ENCODE measurements at places on chromosomes 11 and 22. TPM values are rescaled to one million over a fixed set of nuclear protein-coding genes. Genes with fewer than 3 reads are reported as not detected.
A peak's percentile ranks its signal among the peaks of the same experiment; 100 is the strongest.

DNA sequence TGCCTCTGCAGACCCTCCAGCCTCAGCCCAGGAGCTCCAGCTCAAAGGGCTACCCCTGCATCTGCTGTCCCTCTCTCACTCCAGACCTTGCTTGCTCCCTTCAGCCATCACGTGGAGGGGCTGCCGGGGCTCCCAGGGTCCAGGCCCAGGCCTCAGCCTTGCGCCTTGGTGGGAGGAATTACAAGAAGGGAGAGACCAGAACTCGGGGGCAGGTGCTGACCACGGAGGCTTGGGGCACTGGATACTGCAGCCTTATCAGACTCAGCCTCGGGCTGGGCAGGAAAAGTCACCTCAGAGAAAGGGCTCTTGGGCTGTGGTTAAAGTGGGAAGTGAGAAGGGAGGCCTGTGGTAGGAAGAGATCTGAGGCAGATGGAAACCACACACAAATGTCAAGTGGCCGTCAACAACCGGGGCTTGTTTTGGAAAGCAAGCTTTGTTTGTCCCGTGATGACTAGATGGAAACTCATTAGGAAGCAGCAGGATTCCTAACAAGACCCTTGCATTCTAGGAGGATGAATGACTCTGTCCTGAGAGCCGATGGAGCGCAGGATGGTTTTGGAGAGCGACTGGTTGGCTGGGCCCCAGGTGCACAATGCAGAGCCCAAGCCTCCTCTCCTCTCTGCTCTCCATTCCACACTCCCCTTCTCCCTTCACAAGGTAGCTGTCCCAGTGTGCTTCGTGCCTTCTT, 1321.7 kb downstream of the TBC1D22A start:
- DNase-seq, result no peak

- peak; percentile 98 for DNase-seq
Measured at GRCh38 chr22:38793721-38794466, at the start of gene DNAL4. TSS of gene DNAL4 (minus strand) at chr22:38794143. CDS start at chr22:38782731, 11,412 bp downstream.

DNA sequence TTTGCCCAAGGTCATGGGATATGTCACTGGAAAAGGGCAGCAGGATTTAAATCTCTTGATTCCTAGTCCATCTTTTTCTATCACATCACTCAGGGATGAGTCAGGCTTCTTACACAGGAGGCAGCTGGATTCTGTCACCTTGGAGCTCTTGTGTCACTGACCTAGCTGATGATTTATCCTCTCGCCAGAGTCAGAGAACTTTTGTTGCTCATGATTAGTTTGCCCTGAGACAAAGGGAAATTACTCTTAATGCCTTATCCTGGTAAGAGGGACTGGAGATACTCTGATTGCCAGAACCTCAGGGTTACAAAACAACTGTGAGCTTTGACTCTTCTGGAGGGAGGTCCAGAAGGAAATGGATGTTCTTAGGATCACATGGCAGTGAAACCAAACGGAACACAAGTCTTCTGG, 10.1 kb downstream of the COA4 start:
- peak; percentile 83 for DNase-seq

DNA sequence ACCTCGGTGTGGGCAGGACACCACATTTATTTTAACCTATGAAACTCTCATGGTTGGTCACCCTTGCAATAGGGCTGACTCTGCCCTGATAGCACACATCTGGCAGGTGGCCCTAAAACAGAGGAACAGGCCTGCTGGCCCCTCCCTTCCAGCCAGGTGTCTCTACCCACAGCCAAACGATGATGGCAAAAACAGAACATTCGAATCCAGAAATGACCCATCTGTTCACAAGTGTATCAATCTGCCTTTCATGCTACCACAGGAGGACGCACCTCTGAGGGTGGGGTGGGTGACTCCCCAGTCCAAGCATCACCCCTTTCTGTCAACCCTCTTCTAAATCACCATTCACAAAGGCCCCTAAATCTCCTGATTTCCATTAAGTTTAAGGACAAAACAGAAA, 118.1 kb downstream of the ETS1 start:
- no peak for DNase-seq

DNA sequence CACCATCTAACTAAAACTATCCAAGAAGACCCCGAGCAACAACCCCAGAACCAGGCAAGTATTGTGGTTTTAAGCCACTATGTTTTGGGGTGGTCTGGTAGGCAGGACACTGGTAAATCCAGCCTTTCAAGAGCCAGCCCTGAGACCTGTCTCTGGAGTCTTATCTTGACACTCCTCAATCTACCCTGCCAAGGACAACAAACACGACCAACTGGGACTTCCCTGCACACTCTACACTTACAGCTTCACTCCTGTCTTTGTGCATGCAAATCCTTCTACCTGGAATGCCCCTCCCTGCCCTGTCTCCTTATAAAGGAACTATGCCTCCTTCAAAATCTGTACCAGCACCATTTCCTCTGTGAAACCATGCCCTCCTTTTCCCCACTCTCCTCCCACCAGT, 107.3 kb downstream of the RPL27A start:
- no peak for DNase-seq

DNA sequence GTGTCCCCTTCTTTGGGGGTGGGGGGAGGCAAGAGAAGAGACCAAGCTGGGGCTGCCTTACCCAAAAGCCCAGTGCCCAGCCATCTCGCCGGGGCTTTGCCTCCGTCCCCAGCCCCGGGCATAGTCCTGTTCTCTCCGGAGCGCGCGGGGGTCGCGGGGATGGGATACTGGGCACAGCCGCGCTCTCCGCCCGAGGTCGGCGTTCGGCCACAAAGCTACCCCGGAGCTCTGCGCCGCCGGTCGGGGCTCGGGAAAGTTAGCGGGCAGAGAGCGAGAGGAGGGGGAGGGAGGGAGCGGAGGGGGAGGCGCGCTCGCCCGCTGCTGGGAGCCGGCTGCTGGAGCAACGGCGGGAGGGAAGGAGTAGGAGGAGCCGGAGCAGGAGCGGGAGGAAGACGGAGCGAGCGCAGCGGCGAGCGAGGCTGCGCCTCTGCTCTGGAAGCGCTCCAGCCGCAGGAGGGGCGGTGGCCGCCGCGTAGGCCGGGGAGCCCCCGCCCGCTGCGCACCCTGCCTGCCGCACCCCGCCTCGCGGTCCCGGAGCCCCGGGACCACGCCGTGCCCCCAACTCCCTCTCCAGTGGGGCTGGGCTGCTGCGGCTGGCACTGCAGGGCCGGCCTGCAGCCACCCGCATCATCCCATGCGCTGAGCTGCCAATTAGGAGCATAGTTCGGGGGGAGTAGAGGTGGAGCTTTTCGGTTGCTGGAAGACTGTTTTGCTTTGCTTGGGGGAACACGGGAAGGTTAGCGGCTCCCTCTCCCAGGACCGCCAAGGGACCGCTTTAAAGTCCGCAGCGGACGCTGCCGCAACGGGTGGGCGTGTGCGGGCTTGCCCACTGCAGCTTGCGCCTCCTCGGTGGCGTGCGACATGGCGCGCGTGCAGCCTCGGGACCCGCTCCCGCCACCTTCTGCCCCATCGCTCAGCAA, at the start of gene SCN4B:
TSS of gene SCN4B (minus strand) at position 272 of the 920 bp plus-strand sequence. CDS start at position 122, 150 bp downstream.
- DNase-seq, result peak; percentile 53

GRCh38 chr22:36936362-36937116, 23.1 kb downstream of the CSF2RB start:
- DNase-seq, result no peak

DNA sequence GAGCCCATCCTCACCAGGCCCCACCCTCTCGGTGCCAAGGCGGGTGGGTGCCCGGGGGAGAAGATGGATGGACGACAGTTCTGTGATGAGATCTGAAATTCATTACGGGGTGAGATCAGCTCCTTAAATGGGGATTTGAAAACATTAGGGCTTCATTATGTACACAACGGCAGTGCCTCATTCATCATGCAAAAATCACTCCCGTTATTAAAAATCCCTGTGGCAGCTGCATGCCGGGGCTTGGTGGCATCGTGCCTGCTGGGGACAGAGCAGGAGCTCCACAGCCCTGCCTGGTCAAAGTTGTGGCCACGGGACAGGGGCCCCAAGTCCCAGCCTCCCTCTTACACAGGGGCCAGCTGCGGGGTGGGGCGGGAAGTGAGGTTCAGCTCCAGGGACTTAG, 20.2 kb downstream of the OTUB1 start:
- DNase-seq, result no peak

- DNase-seq, result no peak
Measured at GRCh38 chr11:95279921-95280868, 49.2 kb upstream of the SESN3 start.

GRCh38 chr11:76803811-76804600, 20.9 kb downstream of the TSKU start:
- DNase-seq, result no peak

DNA sequence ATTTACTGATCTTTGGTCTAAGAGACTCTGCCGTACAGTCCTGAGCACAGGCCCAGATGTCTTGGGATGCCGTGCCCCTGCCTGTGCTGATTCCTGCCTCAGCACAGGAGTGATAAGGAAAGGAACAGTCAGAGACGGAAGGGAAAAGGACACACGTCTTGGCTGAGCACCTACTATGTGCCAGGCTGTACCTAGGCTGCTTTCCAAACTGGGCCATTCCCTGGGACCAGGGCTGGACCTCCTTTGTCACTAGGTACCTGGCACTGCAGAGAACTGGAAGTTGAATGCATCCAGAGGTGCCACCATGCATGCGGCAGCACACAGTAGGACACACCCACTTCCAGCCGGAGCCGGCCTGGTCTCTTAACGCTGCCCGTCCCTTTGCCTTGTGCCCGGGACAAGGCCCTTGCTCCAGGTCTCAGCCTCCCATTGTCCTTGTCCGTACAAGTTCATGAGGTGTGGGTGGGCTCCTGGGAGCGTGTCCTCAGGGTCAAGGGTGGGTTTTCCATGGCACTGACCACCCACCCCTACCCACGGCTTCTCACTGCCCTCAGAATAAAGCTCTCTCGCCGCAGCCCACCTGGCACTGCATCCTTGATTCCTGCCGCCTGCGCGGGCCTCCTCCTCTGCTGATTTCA, 1.1 kb upstream of the SSTR3 start:
- DNase-seq, result no peak

- DNase-seq, result no peak
Measured at GRCh38 chr22:17114898-17115235, 6.3 kb downstream of the TMEM121B start.

SCGB2A2 gene
- not detected for total RNA-seq

DNA sequence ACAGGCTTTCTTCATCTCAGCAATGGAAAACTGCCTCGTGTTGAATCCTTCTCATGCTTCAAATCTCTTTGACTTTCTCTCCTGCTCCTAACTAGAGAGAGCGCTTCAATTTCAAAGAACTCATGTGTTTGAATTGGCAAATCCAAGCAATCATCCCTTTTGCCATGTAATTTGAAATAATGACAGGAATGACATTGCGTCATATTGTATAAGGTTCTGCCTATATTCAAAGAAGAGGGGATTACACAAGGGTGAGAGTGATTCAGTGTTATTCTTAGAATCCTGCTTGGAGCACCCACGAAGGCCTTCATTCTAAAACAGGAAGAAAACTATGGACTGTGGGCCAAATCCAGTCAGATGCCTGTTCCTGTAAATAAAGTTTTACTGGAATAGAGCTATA, 720.6 kb downstream of the JRKL start:
- no peak for DNase-seq

IL10RA gene
- total RNA-seq, result 0.25 TPM

INPP5J gene
- total RNA-seq, result 0.25 TPM

- no peak for DNase-seq
Measured at GRCh38 chr22:48268771-48269552, 1506.5 kb downstream of the TBC1D22A start.

GRCh38 chr22:45083659-45084305, 74.0 kb upstream of the PHF21B start:
- DNase-seq, result no peak

- DNase-seq, result no peak
Measured at GRCh38 chr11:8234425-8234821, 29.3 kb downstream of the LMO1 start.

DNA sequence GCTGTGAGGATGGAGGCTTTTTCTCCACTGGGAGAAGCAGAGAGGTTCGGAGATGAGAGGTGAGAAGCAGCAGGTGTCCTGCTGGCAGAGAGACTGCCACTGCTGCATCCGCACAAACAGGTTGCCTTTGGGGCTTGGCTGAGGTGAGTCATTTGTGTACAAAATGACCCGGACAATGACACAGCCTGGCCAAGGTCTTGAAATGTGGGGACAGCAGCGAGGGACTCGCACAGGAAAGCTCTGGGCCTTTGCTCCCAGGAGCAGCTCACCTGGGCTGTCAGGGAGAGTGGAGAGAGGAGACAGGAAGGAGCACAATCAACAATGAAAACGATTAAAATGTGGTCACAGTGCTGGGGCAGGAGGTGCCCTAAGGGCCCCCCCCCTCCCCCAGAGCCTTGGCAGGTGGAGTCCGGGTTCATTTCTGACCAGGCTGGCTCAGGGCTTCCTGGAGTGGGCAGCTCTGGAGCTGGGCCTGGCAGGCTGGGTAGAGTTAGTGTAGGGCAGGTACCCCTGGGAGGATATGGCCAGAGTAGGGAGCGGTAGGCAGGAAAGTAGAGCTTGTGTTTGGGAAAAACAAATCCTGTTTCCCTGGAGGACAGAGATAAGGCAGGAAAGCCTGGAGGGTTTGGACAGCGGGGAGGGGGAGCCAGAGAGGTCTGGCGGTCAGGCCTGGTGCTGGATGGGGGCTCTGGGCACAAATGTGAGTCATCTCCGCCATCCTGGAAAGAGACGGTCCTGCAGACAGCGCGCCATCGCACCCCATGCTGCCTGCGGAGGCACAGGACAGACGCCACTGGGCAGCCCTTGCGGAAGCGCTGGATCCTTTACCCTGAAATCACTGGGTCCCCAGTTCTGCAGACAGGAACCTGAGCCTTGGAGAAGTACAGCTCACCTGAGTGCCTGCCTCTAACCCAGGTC, 37.8 kb upstream of the CELSR1 start:
- DNase-seq, result peak; percentile 76

DNA sequence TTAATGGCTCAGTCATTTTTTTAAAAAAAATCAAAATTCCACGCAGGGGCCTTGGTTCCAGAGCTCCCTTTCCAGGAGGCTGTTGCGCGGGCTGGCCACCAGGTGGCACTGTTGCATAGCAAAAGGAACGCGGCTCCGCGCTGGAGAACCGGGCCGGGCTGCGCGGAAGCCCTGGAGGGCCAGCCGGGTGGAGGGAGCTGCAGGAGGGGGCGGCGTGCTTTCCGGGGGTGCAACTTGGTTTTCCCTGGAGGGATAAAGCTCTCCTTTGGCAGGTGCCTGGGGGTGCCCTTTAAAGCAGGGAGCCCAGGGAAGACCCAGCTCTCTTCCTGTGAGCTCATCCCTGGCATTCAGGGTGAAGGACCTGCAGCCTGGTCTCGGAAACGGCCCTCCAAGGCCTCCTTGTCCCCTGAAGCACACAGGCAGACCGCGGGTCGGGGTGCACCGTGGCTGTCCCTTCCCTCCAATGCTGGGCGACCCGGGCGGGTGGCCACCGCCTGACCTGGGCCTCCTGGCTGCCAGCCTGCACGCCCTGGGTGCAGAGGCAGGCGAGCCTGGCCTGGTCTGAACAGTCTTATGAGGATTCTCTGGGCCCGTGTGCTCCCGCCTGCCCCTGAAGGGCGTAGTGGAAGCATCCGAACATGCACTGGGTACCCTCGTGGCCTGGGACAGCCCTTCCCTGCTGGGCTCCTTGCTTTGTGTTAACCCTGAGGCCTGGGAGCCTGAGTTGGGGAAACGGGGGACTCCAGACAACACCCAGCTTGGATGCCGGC, 23.4 kb downstream of the KRTAP5-5 start:
- peak; percentile 53 for DNase-seq

DNA sequence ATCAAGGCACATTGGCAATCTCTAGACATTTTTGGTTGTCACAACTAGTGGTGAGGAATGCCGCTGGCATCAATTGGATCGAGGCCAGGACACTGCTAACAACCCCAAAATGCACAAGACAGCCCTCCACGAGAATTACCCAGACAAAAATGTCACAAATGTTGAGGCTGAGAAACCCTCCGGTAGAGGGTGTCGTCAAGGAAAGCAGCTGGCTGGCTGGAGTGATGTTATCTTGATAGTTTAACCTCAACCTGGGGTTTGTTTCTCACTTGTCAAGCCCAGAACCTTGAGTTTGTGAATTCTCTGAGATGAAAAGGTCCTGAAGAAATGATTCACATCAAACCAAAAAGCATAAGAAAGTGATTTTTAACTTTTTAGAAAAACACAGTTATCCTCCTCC, 21.1 kb upstream of the TMPRSS13 start:
- DNase-seq, result no peak
